ENCODE measurements at places on chromosomes 5 and 9. TPM values are rescaled to one million over a fixed set of nuclear protein-coding genes. Genes with fewer than 3 reads are reported as not detected.

The CCDC152 gene
- 0.19 TPM for total RNA-seq

The PCDHGA12 gene
- 0.14 TPM for total RNA-seq

The BARX1 gene
- not detected for total RNA-seq

The FGFR4 gene
- total RNA-seq = 11.4 TPM

The IL3 gene
- total RNA-seq = not detected

The C7 gene
- total RNA-seq = 4.0 TPM

The LSM11 gene
- total RNA-seq = 2.4 TPM

The CSF2 gene
- 0.37 TPM for total RNA-seq

DNA sequence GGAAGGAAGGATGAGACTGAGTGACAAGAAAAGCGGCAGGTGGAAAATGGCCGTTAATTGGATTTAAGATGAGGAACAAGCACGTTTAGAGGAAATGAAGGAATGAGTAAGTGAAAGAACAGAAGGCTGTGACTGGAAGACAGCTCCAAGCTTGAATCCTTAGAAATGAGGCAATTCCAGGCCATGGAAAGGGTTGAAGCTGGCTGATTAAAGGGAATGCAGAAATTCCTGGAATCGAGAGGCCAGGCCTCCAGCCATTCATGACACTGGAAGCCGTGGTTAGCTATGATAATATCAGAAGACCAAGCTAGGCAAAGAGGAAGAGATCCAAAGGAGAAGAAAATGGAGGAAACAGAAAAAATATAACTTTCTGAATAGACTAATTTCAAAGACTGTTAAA is 84.2 kb downstream of the ARL15 start:
- DNase-seq = no peak

- DNase-seq = no peak
These were observed 36.9 kb downstream of the SLC12A7 start for GRCh38 chr5:1074816-1075554.

DNA sequence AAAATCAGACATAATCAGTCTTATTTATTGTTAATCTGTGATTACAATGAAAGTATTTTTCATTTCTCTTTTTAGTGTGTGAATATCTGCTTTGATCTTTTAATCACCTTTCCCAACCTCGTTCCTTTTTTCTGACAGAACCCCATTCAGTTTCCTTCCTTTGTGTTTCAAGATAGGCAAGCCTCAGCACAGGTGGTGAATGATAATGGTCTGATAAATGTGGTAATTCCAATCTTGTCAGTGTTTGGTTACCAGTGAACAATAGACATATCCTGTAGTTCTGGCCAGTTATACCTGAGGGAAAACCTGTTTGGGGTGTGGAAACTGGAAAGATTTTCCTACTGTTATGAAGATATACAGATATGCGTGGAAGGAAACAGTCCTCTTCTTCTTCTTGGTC is 13.5 kb downstream of the STX17 start:
- no peak for DNase-seq

DNA sequence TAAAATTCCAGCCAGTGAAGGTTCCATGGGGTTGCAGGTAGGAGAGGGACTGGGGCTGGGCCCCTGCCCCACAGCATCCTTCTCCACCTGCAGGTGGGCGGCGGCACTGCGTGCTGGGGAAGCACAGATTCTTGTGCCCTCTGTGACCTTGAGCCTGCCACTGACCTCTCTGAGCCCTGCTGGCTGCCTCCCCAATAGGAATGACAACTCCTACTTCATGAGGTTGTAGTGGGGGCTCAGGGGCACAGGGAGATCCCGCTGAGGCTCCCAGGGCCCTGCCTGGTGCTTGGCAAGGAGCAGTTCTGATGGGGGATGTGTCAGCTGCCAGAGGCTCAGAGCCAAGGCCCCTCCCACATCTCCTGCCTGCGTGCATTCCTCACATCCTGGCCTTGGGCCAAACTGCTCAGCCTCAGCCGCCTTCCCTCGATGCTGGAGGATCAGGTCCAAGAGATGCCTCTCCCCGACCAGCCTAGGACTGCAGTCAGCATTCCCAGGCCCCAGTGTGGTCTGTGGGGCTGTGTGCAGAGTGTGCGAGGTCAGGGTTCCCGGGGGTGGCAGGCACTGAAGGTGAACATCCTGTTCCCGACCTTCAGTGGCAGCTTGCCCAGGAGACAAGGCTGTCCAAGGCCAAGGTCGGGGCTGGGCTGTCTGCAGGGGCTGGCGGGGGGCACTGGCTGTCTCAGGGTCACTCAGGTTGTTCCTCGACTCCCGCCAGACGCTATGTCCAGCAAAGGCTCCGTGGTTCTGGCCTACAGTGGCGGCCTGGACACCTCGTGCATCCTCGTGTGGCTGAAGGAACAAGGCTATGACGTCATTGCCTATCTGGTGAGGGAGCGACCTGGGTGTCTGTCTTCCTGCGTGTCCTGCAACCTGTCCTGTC is 7.0 kb downstream of the ASS1 start:
- peak; percentile 88 for DNase-seq

- DNase-seq = peak; percentile 78
These were observed 120.8 kb upstream of the ZNF608 start for GRCh38 chr5:124867137-124867704.

DNA sequence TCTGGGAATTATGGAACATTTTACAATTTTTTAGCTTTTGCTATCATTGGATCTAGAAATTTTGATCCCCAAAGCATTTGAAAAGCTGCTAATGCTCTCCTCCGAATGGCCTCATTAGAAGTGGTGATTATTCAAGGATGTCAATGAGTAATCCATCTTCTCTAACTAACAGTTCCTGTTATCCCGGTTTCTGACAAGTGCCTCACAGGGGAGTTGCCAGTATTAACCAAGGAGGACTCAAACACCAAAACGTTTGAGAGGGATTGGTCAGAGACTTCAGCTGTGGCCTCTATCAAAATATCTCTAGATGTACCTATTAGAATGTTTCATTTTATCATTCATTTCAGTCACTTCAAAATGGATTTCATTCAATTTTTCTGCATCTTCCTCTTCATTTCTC is 208.3 kb upstream of the ITGA1 start:
- no peak for DNase-seq

GRCh38 chr5:76548525-76549229 is 74.5 kb downstream of the F2RL2 start:
- no peak for DNase-seq

GRCh38 chr5:108079753-108080152 is 302.1 kb downstream of the FBXL17 start:
- no peak for DNase-seq

- peak; percentile 47 for DNase-seq
These were observed 64.3 kb downstream of the IRX1 start for GRCh38 chr5:3659907-3660306.

- DNase-seq = no peak
These were observed 28.6 kb upstream of the TMEM250 start for GRCh38 chr9:136147038-136147889.

- DNase-seq = no peak
These were observed 4.2 kb downstream of the DMRT3 start for GRCh38 chr9:980640-981039.

GRCh38 chr9:13430368-13431221 is 151.1 kb upstream of the MPDZ start:
- no peak for DNase-seq

- DNase-seq = no peak
These were observed 6.8 kb downstream of the PIP5KL1 start for GRCh38 chr9:127923771-127924170.

DNA sequence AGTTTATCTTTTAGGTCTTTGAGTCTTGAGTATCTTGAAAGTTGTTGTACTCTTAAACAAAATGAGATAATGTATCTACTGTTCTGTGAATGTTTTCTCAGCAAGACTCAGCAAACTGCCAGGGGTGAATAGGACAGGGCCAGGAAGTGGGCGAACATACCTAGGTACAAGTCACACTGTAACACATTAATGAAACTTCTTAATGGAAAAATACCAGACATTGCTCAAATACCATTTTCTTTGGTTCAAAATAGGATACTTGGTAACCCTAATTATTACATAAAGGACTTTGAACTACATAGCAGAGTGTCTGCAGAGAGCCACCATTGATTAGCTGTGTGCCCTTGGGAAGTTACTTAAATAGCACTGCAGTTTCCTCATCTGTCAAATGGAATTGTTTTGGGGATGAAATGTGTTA is 197.5 kb downstream of the ARHGEF28 start:
- no peak for DNase-seq

- no peak for DNase-seq
These were observed 31.3 kb downstream of the FYB1 start for GRCh38 chr5:39187831-39188731.

DNA sequence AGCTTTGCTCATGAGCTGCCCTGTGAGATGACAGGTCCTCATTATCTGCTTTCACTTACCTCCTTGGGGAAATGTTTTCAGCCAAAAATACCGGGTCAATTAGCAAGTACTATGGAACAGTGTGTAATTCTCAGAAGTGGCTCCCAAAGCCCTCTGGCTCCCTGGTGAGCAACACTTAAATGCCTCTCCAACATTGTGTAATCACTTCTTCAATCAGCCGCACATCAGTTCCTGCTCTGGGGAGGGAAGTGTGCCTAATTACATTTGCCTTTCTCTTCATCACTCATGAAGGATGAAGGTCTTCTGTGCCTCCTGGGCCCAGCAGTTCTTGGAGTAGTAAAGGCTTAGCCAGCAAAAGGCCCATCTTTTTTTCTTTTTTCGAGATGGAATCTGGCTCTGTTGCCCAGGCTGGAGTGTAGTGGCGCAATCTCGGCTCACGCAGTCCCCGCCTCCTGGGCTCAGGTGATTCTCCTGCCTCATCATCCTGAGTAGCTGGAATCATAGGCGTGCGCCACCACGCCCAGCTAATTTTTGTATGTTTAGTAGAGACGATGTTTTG is 23.1 kb downstream of the NIM1K start:
- DNase-seq = no peak

DNA sequence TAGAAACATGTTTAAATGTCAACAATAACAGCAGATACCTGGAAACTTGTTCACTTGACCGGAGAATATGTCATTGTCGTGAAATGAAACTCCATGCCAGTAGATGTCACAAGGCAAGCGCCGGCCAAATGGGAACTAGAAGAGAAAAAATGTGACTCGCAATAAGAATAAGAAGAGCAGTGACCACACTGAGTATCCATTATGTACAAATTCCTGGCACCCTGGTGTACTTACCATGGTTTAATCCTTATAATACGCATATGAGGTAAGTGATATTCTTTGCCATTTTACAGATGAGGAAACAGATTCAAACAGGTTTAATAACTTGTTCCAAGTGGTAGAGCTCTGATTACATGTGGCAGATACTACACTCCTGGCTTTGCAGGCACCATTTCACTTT is 53.9 kb downstream of the TTLL11 start:
- no peak for DNase-seq
